NCI-H1436 treated with DMSO at 0.1 percent for 48 hours (cell line): ENCODE measurements at places on chromosomes 2 and 18.

DNA sequence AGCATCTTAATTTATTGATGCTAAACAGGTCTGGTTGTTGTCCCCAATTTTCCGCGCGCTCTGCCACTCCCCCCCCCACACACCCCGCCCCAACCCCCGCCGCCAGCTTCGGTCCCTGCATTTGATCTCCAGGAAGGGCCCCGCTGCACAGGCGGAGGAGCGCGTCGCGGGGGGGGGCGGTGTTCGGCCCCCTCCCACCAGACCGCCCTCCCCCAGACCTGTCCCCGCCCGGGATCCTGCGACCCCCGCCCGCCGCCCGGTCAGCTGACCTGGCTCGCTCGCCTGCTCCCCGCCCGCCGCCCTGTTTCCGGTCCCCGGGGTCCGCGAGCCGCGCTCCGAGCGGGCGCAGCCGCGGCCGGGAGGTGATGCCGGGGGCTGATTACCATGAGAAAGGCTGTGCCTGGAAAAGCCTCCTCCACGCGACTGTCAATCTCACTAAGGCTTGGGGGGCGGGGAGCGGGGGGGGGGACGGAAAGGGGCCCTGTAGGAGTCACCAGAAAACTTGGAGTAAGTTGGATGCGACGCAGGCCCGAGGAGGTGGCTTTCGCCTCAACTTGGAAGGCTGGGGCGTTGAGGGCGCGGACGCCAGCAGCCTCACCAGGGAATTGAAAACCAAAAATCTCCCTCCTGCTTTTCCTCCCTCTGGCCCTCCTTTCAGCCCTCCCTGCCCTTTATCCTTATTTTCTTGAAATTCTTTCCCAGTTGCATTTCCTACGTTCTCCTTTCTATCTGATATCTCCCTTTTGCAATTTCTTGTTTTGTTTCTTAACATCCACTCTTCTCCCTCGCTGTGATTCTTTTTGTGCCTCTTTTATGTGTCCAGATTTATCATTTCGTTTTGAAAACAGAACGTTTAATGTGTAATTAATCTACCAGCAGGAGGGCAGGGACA, 4.4 kb upstream of the ZEB2 start:
- DNase-seq, result no peak

DNA sequence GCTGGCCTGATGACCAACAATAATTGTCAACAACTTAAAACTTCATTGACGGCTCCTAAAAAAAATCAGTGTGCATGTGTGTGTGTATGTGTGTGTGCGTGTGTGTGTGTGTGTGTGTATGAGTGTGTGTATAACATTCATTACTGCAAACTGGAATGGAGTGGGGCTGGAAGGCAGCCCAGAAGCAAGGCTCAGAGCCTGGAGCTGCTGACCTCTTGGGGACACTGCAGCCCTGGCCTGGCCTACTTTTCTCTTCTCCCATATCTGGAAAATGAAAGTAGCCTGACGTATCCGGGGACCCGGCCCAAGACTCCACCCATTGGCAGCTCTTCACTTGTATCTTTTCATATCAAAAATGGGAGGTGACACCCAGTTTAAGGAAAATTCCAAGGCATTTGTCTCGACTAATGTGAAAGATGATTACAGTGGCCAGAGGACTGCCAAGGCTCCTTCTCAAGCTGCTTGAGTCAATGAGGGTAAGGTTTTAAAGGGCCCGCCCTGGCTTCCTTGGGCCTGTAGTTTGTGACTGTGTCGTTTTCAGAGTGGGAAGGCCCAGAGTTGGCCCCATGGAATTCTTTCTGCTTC, 72.4 kb upstream of the IL1R1 start:
- DNase-seq, result no peak

DNA sequence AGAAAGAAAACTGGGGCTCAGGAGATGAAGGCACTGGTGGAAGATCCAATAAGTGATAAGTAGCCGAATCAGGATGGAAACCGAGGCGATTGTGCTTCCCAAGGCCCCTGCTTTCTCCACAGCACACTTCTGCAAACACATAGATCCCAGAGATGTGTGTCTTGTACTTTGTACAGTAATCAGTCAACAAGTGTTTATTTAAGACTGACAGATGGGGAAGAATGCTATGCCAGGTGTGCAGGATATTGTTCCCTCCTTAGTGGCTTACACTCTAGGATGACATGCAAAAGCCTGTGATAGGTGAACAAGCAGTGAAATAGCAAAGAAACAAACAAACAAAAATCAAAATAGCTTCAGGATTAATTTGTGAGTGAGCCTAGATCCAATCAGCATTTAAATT, 116.6 kb downstream of the ACTR3 start:
- DNase-seq, result no peak

DNA sequence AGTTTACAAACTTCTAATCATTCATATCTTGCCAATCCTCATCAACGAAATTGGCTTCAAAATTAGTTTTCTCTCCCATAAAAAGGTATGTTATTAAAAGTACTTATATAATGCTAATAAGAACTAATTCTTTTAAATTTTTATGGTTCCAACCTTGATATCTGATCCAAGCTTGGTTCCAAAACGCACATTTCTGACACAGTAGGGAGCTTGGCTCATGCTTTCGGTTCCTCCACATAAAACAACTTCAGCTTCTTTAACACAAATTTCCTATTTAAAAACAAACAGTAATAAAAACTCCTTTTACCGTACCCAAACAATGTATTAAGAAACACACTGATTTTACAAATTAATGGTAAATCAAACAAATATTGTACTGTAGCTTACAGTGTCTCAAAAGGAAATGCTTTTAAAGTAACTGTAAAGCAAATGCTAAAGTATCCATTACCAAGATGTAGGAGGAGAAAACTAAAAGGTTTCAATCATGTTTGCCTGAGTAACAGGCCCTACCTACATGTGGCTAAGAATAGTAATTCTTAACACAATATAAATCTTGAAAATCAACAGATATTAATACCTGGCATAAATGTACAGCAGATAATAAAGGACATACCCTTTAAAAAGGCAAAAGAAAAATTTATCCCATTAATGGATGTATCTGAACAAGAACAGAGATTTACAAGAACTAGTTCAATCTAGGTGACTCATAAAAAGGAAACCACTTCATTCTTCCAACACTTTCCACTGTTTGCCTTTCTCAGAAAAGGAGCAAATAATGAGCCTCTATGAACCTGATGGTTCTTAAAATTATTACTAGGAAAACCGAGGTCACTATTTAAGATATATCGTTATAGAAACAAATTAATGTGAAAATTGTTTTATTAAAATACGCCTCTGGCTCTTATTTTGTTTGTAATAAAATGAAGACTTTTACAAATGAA, 17.5 kb downstream of the ACAA2 start:
- no peak for DNase-seq

GRCh38 chr2:144437636-144438035, 82.3 kb downstream of the ZEB2 start:
- no peak for DNase-seq

- no peak for DNase-seq
Measured at GRCh38 chr2:36404318-36404717, 48.7 kb downstream of the CRIM1 start.

- DNase-seq, result no peak
Measured at GRCh38 chr18:55500316-55501086, 87.5 kb downstream of the TCF4 start.

DNA sequence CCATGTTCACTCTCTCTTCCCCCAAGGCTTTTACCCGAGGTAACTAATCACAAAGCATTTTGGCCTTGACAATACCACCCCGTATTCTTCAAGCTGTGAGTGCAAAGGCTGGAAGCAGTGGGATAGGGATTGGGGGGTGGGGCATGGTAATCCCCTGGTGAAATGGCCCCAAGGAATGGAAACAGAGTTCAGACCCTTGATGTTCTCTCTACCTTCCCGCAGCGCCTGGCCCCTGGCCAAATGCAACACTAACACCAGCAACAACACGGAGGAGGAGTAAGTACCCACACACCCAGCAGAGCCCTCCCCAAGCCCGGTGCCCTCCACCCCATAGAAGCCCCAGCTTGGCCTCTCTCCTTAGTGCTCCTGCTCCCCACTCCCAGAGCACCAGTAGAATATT, 36.9 kb downstream of the CNGA3 start:
- no peak for DNase-seq
